ENCODE measurements at places on chromosomes 5 and 9.

- no peak for DNase-seq
Measured at GRCh38 chr5:143360755-143361154, 42.7 kb downstream of the NR3C1 start.

DNA sequence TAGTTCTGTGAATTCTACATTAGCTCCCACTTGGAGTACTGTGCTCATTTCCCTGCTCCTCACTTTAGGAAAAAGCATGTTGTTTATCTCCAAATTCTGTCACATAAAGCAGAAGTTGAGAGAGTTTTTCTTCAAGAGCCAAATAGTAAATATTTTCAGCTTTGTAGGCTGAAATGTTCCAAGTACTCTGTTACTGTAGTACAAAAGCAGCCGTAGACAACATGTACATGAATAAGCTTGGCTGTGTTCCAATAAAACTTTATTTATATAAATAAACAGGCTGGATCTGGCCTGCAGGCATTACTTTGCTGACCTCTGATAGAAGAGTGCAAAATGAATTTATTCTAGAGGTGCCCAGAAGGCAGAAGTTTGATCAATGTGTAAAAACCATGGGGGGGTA lies 73.0 kb upstream of the AGXT2 start:
- DNase-seq = no peak

GRCh38 chr5:72516916-72517315 lies 9.7 kb upstream of the ZNF366 start:
- DNase-seq = no peak

- DNase-seq = no peak
Measured at GRCh38 chr5:103474677-103475076, 87.9 kb downstream of the NUDT12 start.

- no peak for DNase-seq
Measured at GRCh38 chr9:130699047-130699446, 5.5 kb downstream of the EXOSC2 start.

DNA sequence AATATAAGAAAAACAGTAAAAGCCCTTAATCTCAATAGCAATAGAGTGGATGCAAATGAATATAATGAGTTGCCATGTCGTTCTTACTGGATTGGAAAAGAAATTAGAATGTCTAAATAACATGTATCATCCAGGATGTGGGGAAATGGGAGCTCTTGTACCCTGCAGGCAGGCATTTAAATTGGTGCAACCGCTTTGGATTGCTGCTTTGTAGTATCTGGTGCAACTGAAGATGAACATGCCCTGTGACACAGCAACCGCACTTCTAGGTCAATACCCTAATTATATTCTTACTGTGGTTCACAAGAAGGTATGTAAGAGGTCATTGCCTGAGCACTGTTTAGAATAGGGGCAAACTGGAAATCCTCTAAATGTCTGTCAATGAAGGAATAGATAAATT lies 18.9 kb downstream of the MRPS30 start:
- no peak for DNase-seq

Data from GM19239 (cell line).